ENCODE measurements at places on chromosomes 4 and X.
A peak's percentile ranks its signal among the peaks of the same experiment; 100 is the strongest.

- DNase-seq = no peak
Measured at GRCh38 chr4:89708903-89709421, 128.0 kb downstream of the SNCA start.

DNA sequence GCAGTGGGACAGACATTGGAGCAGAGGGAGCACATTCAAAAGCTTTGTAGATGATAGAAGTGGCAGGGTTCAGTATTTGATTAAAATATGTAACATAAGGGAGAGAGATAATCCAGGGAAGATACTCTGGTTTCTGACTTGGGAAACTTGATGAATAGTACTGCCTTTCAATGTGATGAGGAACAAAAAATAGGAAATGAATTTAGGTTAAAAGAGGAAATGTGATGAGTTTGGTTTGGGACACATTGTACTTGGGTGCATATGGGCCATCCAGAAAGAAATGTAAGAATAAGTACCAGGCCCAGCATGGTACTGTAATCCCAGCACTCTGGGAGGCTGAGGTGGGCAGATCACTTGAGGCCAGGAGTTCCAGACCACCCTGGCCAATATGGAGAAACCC lies 20.9 kb upstream of the NDNF start:
- DNase-seq = no peak

GRCh38 chr4:142846108-142846728 lies at the start of gene INPP4B:
INPP4B (minus strand) TSS chr4:142846301.
- peak; percentile 46 for DNase-seq

DNA sequence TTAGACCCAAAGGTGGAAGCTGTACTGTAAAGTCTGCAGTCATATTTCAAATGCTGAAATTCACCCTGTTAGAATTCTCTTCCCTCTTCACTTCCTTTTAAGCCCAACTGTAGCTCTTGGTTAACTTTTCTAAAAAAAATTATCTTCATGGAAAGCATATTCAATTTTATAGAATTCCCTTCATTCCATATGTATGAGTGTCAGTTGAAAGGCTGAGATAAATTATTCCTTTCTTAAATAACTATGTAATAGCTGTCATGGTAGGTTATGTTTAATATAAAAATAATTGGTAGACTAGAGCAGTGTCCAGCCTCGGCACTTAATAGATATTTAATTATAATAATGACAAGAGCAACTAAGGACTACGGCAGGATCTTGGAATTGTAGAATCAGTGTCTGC lies 16.8 kb upstream of the ARSH start:
- DNase-seq = no peak

GRCh38 chrX:102043380-102043779 lies 82.1 kb upstream of the TCEAL2 start:
- no peak for DNase-seq
